IMR-90 (cell line): ENCODE measurements at places on chromosomes 16 and 17. TPM values are rescaled to one million over a fixed set of nuclear protein-coding genes. Genes with fewer than 3 reads are reported as not detected.

GRCh38 chr17:2468270-2468669, 43.4 kb downstream of the METTL16 start:
- DNase-seq: peak; percentile 99

DNA sequence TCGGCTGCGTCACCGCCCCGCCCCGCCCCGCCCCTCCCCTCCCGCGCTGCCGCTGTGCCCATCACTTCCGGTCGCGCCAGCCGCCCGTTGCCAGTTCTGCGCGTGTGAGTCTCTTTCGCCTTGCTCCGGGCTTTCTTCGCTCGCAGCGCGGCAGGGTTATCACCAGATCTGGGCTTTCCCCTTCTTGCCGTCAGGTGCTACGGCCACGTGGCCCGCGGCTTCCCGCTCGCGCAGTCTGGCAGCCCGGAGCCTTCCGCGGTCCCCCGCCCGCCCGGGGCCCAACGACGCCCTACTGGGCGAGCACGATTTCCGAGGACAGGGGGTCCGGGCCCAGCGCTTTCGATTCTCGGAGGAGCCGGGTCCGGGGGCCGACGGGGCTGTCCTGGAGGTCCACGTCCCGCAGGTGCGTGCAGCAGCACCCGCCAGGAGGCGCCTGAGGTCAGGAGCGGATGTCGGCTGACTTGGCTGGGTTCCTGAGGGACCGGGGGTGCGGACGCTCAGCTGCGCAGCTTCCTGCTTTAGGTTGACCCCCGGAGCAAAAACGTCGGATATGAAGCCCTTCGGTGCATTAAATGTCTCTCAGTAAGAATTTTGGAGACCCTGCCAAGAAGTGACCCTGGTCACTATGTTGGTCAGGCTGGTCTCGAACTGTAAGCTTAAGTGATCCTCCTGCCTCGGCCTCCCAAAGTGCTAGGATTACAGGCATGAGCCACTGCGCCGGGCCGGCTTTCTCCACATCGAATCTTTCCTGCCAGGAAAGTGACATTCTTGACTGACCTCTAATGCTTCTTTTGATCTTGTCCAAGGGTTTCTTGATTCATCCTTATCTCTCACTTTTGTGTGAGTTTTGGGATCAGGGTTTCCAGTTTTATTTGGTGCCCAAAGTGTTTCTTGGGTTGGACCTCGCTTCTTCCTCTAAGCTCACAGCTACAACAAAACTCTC, at the start of gene METTL23:
Gene METTL23 (plus strand): TSS at position 64 of the 943 bp plus-strand sequence. CDS start 2,872 bp downstream, outside the sequence.
- DNase-seq: peak; percentile 77

DNA sequence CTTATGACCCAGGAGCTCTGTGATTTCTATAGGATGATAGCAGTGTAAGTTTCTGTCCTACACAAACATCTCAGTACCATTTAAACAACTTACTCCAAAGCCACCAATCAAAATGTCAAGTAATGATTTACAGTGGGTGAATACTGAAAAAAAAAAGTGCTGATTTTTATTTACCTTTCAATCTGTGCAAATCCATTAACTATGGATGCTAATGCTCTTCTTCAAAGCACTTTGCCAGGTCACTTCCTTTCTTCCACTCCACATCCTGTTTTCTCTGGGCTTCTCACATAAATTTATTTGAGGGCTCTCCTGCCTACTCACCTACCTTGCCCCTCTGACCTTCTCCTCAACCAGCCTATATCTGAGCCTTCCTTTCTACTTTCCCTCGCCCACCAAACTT, 101.6 kb downstream of the SKAP1 start:
- no peak for DNase-seq

GRCh38 chr16:117379-118365, 20.8 kb downstream of the NPRL3 start:
- DNase-seq: peak; percentile 20

DNA sequence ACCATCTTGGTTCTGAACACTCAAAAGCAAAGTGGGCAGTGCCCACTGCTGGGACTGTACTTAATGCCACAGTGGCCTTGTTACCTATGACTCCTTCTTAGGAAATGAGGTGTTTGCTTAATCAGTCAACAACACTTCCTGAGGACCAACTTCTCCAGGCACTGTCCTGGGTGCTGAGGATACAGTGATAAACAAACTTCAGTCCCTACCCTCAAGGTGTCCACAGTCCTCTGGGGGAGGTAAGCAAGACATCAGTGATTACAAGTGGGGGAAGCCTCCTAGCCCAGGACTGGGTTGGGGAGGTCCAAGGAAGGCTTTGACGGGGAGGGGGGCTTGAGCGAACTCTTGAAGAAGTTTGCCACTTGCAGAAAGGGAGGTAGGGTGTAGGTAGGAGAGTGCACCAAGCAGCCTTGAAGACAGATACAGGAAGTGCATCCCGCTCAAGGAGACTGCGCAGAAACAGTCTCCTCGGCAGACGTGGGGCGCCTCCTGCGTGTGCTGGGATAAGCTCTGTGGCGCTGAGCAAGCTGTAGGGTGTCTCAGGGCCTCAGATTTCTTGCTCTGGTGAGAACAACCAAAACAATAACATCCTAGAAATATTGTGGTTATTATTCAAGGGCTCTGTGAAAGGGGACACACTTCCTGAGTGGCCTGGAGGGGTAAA, 2.6 kb upstream of the ABCC3 start:
- no peak for DNase-seq

- DNase-seq: peak; percentile 19
These were observed 148.7 kb downstream of the KCNJ2 start for GRCh38 chr17:70318051-70318450.

DNA sequence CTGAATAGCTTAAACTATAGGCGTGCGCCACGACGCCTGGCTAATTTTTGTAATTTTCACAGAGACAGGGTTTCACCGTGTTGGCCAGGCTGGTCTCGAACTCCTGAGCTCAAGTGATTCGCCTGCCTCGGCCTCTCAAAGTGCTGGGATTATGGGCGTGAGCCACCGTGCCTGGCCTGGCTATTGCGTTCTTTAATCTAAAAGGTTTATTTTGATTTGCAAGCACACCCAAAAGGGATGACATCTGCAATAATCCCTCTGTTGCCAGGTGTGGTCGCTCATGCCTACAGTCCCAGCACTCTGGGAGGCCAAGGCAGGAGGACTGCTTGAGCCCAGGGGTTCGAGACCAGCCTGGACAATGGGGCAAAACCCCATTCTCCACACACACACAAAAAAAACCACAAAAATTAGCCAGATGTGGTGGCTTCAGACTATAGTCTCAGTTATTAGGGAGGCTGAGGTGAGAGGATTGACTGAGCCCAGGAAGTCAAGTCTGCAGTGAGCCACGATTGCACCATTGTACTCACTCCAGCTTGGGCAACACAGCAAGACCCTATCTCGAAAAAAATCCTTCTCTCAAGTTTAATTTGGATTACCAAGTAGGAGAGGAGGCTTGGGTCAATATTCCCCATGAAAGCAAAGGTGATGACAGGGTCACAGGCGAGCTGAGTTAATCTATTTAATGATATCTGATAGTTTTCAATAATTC, 144.1 kb downstream of the PARN start:
- DNase-seq: no peak

Gene KCTD19
- under 0.01 TPM in 1 of 2 replicates, not detected in the other for total RNA-seq
